ENCODE measurements at places on chromosomes 7 and 10.

GRCh38 chr7:23120106-23120505 is 14.5 kb downstream of the KLHL7 start:
- DNase-seq: no peak

- no peak for DNase-seq
These were observed 34.0 kb downstream of the LYZL1 start for GRCh38 chr10:29322918-29323317.

GRCh38 chr10:112713411-112713810 is 236.6 kb upstream of the TCF7L2 start:
- DNase-seq: no peak

DNA sequence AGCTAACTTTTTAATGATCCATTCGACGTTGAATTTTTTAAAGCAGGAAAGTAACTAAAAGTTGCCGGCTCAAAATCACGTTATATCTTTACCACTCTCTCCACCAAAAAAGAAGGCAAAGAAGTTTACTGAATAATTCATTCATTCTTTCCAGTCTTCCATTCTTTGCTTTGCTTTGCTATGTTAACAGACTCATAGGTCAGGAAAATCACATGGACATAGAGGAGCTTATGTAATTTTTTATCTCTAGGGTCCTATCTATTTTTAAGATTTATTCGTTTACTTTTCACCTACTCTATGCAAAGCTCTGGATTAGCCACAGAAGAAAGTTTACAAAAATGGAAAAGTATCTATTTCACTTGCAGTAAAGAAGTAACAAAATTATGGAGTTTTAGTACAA is 52.6 kb downstream of the MRC1 start:
- DNase-seq: no peak

Data from fibroblast of skin of scalp (primary cell).